ENCODE measurements at places on chromosomes 1 and 21.

GRCh38 chr1:47866601-47867437 is 130.4 kb downstream of the TRABD2B start:
- DNase-seq, result no peak

DNA sequence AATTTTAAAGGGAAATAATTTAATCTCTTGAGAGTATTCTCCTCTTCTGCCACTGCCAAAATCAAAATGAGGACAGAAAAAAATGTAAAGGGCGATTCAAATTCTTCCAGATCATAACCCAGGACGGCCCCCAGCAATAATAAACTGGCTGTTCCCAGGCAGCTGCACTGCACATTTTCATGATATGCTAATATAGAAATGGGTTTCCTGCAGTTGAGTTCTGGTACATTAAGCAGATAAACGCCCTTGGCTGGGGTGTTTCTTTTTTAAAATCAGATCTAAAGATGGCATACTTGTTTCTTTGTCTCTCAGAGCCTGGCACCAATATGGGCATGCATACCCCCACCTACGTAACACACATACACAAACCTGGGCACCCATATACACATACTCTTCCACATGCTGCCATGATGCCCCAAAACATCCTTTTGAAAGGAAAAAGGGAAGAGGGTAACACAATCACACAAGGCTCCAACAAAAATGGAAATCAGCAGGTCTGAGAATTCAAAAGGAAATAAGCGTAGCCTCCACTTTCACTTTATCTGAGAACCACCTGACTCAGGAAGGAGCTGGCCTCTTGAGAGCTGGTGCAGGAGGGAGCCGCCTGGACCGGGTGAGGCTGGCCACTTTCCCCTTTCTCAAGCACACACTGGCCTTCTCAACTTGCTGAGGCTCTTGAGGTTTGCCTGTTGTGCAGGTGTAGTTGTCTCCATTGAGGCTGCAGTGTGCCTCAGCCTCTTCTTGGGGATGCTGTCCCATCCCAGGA is 653.4 kb downstream of the KIF26B start:
- no peak for DNase-seq

DNA sequence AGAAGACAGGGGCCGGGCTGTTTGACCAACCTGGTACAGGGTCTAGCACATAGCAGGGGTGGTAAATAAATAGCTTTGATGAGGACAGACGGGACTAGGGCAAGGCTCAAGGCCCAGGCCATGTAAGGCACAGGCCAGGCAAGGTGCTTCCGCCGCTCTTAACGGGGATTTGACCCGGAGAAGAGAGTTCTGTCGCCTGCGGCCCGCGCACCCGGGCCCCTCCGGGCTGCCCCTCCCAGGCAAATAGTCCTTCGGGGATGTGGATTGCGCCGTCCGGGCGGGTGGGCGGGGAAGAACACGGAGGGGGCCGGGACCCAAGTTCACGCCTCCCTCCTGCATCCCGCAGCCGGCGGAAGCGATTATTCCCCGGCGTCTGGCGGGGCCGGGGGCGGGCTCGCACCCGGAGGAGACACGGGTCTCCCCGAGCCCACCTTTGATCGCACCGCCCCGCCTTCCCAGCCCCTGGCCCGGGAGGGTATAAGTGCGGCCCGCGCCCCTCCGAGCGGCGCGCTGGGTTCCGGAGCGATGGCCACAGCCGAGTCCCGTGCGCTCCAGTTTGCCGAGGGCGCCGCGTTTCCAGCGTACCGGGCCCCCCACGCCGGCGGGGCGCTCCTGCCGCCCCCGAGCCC is at the start of gene MIXL1:
MIXL1 (plus strand) TSS at position 508 of the 629 bp plus-strand sequence; CDS start at position 526, 18 bp downstream.
- no peak for DNase-seq

DNA sequence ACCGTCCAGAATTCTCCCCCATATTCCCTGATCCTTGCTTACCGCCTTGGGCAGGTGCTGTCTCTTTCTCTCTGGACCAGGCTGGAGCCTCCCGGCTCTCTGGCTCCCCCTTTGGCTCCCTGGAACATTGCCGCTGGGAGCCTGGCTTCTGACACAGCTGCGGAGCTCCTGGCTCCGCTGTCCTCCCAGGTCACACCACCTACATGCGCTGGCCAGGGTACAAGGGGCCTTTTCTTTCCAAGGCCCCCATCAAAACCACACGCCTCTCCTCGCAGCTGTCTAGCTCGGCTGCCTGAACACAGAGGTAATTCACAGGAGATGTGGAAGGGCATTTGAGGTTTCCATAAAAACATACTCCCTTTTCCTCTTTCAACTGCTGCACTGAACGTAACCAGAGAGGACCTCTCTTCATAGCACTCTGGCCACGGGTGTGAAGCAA is 7.5 kb upstream of the ZNF648 start:
- DNase-seq, result no peak

DNA sequence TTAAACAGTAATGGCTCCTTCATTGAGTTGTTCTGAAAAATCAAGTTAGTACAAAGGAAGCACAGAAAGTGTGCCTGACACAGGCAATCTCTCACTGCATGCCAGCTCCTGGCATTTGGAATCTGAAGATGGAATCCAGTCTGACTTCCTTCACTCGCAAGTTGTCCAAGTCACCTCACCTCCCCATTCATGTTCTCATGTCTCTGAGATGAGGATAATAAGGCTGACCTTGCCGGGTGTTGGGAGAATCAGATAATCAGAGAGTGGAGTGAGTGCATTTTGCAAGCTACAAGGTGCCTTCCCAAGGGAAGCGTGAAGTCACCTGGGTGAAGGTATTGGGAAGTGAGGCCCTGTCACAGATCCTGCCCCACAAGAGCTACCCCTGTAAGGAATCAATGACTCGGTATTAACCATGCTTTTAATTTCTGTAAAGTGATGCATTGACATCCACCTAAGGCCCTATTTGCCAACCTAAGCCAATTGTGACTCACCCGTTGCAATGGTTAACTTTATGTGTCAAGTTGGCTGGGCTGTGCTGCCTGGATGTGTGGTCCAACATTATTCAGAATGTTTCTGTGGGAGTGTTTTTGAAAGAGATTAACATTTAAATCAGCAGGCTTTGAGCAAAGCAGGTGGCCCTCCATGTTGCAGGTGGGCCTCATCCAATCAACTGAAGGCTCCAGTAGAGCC is 62.5 kb upstream of the TARBP1 start:
- no peak for DNase-seq

GRCh38 chr1:200909757-200910239 is 15.1 kb downstream of the INAVA start:
- no peak for DNase-seq

DNA sequence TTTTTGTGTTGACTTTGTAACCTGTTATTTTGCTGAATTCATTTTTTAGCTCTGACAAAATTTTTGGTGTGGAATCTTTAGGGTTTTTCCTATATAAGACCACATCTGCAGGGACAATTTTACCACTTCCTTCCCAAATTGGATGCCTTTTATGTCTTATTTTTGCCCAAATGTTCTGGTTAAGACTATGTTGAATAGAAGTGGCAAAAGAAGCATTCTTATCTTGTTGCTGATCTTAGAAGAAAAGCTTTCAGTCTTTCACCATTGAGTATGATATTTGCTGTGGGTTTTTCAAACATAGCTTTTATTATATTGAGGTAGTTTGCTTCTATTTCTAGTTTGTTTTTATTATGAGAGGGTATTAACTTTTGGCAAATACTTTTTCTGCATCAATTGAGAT is 3.7 kb downstream of the CHIA start:
- no peak for DNase-seq

DNA sequence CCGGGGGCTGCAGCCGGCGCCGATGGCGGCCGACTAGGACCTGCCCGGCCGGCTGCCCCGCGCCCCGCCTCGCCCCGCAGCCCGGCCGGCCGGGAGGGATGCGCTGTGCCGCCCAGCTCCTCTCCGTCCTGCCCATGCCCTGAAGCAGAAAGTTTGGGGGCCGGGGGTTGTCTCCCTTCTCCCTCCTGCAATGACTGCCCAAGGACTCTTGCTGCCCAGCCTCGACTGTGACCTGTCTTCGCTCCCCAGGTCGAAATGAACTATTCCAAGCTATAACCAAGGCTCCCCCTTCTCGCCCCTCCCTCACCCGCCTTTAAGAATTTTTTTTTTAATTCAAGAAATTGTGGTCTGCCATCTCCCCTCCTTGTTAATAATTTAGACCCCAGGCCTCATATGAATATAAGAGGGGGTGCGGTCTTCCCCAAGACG is 361 bp downstream of the TMCC2 start:
- DNase-seq, result no peak

DNA sequence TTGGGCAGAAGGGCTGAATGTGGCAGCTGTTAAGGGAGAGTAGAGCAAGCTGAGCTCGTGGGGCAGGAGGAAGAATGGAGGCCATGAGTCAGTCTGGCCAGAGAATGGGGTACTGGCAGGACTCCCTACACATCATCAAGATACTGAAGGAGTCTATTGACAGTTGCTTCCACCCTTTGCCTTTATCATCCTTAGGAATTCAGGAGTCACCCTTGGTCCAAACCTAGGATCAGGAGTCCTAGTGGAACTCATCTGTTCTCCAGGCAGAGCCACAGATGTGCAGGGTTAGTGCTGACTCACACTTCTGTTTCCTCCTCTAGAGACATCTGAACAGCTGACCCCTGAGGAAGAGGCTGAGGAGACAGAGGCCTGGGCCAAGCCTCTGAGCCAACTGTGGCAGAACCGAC is 18.7 kb upstream of the ST3GAL3 start:
- DNase-seq, result no peak

DNA sequence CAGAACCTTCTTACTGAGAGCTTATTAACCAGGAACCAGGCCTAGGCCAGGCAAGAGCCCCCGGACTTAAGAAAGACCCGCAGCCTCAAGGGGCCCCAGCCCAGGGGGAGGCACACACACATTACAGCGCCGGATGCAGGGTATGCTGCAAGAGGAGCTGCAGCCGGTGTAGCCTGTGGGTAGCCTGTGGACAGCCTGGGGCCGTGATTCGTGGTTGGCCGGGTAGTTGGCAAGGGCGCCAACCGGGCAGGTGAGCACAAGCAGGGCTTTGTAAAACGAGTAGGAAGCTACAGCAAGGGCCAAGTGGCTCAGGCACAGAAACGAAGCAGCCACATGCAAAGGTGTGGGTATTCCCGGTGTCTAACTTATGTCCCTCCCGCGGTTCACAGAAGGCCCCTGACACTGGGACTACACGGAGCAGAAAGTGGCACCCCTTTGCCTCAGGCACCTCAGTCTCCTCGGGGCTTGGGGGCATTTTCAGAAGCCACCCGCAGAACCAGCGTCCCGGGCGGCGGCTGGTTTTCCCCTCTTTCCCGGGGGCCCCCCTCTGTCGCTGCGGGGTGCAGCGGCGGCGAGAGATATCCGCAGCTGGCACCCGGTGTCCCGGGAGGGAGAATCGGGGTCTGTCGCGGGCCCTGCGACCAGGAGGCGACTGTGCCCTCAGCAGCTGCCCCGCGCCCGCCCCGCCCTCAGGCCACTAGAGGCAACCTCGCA is 40.8 kb downstream of the KIAA1614 start:
- no peak for DNase-seq

DNA sequence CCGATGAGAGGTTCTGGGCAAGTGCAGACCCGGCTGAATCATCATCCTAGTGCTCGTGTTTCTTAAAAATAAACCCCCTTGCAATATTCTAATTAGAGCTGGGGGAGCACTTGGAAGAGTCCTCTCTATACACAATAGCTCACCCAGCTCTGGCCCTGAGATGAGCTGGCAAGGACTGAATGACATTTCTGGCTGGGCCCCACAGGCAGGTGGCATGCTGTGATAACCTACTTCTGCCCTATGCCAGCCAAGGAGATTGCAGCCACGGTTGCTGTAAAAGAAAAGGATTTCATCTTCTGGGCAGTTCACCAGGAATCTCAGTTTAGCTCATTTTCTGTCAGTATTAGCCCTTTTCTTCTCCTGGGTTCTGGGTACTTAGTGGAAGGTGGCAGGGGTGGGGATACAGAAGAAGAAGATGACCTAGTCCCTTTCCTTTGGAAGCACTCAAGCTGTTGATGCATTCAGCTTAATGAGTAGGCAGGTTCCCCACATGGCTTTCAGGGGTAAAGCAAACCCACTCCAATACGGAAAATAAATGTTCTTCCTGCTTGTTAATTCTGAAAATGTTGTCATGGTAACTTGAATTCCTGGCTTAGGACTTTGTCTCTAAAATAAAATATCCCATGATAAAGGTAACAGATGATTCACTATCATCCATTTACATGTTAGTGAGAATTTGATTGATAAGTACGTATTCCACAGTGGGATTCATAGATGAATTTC is 32.2 kb downstream of the VASH2 start:
- no peak for DNase-seq

- no peak for DNase-seq
Measured at GRCh38 chr1:53062708-53063591, 937 bp downstream of the PODN start.

- no peak for DNase-seq
Measured at GRCh38 chr21:16777041-16777720, 735.7 kb upstream of the CXADR start.

DNA sequence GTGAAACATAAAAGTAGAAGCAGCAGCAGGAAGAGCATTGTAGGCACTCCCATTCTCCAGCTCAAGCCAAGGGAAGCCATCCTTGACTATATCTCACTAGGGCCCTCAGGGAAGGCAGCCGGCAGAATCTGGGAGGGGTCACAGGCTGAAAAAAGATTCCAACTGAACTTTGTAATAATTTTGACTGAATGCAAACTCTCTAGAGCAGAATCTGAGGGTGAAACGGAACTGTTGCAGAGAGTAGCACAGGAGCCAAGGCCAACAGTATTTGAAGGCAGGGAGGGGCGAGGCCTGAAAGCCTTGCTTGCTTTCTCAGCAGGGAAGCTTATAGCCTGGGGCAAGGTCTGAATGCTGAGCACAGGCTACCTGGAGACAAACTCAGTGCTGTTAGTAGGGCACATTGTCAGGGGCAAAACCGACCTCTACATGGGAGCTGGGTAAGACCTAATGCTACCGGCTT is 180.6 kb downstream of the COL24A1 start:
- DNase-seq, result no peak

DNA sequence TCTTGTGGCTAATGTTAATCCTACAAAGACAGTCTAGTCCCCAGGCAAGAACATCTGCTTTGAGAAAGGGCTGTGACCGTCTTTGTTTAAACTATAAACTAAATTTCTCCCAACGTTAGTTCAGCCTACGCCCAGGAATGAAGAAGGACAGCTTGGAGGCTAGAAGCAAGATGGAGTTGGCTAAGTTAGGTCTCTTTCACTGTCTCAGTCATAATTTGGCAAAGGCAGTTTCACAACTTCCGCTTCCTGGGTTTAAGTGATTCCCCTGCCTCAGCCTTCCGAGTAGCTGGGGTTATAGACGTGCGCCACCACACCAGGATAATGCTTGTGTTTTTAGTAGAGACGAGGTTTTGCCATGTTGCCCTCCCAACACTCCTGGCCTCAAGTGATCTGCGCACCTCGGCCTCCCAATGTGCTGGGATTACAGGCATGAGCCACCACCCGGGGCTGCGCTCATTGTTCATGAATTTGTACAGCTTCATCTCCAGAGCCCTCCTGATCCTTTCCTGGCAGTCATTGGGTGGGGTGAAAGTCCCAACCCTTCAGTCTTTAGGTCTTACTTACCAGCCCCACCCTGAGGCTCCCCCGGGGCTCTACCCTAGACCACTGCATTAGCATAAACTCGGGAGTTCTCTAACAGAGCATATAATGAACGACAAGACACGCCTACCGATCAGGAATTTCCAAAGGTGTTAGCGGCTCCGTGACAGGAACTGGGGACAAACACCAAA is 4.9 kb upstream of the MASP2 start:
- DNase-seq, result no peak

- DNase-seq, result no peak
Measured at GRCh38 chr21:35010447-35010846, 38.7 kb downstream of the RUNX1 start.

Measured in fibroblast of skin of left biceps (primary cell).